SJCRH30 (cell line): ENCODE measurements at places on chromosomes 2 and 18. TPM values are rescaled to one million over a fixed set of nuclear protein-coding genes. Genes with fewer than 3 reads are reported as not detected.

Gene SERPINB10
- total RNA-seq, result not detected in 2 replicates

Gene DSG4
- not detected in 2 replicates for total RNA-seq

Gene LOXHD1
- not detected in 2 replicates for total RNA-seq

Gene CRYBA2
- 0.15 TPM in 1 of 2 replicates, not detected in the other for total RNA-seq

Gene PPP1R1C
- total RNA-seq, result not detected in 2 replicates

Gene C1GALT1C1L
- 3.7 TPM in 2 replicates for total RNA-seq

- DNase-seq, result no peak
These were observed 39.6 kb downstream of the MGAT4A start for GRCh38 chr2:98691303-98691702.

DNA sequence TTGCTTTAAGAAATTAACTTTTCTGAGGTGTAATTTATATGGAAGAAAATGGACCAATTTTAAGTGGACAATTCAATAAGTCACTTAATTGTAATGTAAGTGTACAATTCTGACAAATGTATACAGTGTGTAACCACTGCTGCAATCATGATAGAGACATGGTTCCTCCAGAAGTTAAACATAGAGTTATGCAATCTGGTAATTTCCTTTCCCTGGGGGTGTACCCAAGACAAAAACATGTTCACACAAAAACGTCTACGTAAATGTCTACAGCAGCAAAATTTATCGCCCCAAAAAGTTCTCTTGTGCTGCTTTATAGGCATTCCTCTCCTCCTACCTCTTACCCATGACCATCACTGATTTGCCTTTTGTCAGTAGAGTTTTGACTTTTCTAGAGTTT lies 141.5 kb downstream of the AQP4 start:
- no peak for DNase-seq

- DNase-seq, result peak; percentile 45
These were observed 213.4 kb downstream of the GPD2 start for GRCh38 chr2:156649596-156649995.

DNA sequence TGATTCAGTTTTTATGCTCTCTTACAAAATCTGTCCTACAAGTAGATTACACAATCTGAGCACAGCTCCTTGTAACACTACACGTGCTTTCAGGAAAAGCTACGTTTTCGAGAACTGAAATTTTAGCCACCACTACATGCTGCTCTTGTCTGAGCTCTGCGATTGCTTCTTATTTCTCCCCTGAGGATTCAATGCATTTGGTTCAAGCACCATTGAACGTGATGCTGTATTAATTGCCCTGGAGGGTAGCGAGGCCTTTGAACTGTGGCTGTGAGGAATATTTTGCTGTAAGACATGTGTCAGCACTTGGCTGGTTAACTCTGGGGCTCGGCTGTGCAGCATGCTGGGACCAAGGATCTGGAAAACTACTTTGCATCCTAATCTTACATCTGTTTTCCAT lies 405.8 kb downstream of the EPHA4 start:
- DNase-seq, result no peak

- no peak for DNase-seq
These were observed 124.8 kb downstream of the PARD3B start for GRCh38 chr2:204670124-204670523.
